ENCODE measurements at places on chromosomes 5 and 9.

GRCh38 chr9:124198331-124198730 is 59.4 kb upstream of the NEK6 start:
- no peak for DNase-seq

- DNase-seq: no peak
Observed at GRCh38 chr5:133892306-133892705, 76.1 kb downstream of the C5orf15 start.

- no peak for DNase-seq
Observed at GRCh38 chr5:35753500-35753899, 103.2 kb upstream of the IL7R start.

GRCh38 chr5:172445866-172446265 is 8.5 kb downstream of the SH3PXD2B start:
- DNase-seq: no peak
